ENCODE measurements at places on chromosomes 3 and 15.

DNA sequence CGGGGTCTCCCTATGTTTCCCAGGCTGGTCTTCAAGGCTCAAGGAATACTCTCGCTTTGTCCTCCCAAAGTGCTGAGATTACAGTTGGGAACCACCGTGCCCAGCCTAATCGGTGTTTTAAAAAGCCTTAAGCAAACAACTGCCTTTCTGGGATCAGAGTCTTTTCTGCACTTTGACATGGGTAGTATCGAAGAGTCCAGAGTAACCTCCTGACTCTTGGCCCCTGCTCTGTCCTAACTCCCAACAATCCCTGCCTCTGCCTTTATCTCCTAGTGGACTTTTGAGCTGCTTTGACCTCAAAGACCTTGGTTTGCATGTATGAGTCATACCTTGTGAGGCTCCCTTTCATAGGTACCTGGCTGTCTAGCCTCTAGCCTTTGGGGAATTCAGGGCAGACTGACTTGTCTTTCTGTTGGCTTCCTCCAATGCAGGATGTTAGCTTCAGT, 21.0 kb upstream of the HACD2 start:
- no peak for DNase-seq

DNA sequence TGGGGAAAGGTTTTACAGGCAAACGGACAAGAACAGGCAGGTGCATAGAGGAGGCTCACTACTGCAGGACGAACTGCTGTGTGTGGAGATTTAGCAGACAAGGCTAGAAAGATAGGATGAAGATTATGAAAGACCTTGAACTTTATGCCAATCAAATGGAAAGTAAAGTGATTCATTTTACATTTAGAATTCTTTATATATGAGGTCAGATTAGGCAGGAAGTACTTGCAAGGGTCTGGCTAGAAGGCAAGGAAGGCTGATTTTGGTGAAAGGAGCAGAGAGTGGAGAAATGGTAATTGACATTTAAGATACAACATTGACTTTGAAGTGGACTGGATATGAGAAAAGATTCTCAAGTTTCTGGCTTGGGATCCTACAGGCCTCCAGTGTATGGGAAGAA, 33.6 kb downstream of the PLSCR4 start:
- no peak for DNase-seq

DNA sequence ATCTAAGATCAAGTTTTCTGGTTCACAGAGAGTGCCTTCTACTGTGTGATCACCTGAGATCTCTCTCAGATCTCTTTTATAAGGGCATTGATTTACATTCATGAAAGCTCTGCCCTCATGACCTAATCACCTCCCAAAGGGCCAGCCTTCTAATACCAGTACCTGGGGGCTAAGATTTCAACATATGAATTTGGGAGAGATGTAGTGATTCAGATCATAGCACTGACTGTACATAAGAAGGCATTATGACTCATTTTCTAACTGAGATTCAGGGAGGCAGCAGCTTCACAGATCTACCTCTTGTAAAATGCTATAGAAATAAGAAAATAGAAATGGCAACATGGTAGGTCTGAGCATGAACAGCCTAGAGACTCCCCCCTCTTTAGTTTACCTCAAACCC, 39.6 kb downstream of the VGLL3 start:
- DNase-seq = no peak

DNA sequence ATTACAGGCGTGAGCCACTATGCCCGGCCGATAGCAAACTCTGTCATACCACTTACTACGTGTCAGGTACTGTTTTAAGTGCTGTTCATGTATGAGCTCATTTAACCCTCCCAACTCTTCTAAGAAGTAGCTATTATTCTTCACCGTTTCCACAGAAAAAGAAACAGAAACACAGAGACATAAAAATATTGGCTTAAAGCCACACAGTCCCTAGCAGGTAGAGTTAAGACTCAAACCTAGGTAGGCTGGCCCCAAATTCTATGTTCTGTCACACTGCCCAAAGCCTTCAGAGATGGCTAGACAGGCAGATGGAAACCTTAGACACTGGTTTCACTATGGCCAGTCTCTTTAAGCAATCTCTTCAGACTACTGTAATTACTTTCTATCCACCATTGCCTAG, 149.8 kb upstream of the KCNMB2 start:
- DNase-seq = no peak

GRCh38 chr3:98823791-98824190, 60.7 kb downstream of the ST3GAL6 start:
- no peak for DNase-seq

- DNase-seq = no peak
Measured at GRCh38 chr3:60967141-60967540, 284.1 kb downstream of the FHIT start.

- no peak for DNase-seq
Measured at GRCh38 chr3:29186131-29186599, 94.7 kb upstream of the RBMS3 start.

DNA sequence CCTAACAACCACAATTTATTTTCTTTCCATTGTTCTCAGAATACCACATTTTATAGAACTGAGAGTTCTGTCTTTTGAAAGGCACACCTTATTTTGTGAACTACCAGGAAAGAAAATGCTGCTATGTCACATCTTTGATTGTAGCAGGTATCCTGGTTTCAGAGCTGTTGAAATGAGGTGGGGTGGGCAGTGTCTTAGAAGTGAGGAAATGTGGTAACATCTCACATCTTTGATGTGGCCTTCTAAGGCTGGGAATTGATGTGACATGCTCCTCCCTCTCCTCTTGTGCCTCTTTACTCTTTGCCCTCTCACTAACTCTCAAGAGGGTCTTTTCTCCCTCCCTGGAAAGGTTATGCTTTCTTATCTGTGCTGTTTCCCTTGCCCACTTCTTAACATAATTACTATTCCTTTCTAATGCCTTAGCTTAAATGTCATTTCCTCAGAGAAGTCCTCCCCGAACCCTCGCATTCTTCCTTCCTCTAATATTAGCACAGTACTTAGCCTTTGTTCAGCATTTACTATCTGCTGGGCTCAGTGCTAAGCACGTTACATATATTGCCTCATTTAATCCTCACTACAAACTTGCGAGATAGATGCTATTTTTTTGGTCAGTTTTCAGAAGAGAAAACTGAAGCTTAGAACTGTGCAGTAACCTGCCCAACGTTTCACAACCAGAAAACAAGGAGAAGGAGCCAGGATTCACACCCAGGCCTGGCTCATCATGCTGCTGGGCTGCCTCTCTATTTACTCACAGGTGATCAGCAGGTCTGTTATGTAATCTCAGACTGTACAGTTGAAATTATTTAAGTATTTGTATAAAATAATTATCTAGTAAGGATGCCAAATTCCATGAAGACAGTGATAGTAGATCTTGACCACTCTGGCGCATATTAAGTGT, 24.0 kb upstream of the SPTSSB start:
- no peak for DNase-seq

- DNase-seq = no peak
Measured at GRCh38 chr3:108441071-108441507, 69.3 kb downstream of the MYH15 start.

- no peak for DNase-seq
Measured at GRCh38 chr15:51499379-51499976, 123.1 kb downstream of the DMXL2 start.

DNA sequence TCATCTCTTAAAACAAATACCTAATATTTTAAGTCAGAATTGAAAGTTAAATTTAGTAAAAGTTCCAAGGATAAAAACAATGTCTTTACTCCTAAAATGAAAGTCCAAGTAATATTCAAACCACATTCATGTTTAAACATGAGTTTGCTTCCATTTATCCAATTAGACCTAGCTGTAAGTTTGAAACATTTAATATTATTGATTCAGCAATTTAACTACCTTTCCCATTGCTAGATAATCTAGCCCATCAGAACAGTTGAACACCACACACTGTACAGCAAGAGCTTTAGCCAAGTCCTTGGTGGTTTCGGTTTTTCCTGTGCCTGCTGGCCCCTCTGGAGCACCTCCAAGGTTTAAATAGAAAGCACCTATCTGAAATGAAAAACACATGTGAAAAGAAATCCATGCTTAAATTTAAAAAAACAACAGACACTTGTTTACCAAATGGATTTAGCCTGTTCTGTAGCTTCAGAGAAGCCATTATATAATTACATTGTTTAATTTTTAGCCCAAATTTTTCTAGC, 97.8 kb downstream of the DNAH12 start:
- DNase-seq = no peak
